Left colon (tissue), 2 donors: ENCODE measurements at places on chromosomes 5 and 9. TPM values are rescaled to one million over a fixed set of nuclear protein-coding genes. Genes with fewer than 3 reads are reported as not detected.

The IL7R gene
- 3.0 TPM for total RNA-seq

The ADAMTS13 gene
- total RNA-seq: 3.0 TPM

The UQCRQ gene
- total RNA-seq: 769 TPM

The SLC28A3 gene
- total RNA-seq: 0.84 TPM

DNA sequence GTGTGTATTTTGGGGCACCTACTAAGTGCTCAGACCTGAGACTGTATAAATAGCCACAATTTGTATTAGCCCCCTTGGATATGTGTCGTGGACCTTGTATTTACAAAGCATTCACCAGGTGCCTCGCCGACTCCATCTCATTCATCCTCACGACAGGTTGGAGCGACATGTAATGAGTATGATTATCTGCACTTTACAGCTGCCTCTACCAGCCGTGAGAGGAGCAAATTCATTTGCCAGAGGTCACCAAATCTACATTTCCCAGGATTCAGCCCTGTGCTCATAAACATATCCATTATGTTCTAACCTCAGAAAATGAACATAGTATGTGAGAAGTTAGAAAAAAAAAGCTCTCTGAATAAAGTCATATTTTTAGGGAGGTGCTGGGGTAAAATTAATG is 167.4 kb downstream of the ZDHHC21 start:
- DNase-seq: no peak

GRCh38 chr9:128657796-128658195 is 1.1 kb upstream of the DYNC2I2 start:
- no peak for DNase-seq

DNA sequence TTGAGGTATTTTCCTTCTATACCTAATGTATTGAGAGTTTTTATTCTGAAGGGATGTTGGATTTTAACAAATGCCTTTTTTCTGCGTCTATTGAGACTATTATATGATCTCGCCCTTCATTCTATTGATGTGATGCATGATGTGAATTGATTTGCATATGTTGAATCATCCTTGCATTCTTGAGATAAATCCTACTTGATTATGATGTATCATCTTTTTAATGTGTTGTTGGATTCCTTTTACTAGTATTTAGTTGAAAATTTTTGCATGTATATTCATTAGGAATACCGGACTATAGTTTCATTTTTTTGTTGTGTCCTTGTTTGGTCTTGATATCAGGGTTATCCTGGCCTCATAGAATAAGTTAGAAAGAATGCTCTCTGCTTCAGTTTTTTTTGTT is 169.7 kb downstream of the NPR3 start:
- no peak for DNase-seq

DNA sequence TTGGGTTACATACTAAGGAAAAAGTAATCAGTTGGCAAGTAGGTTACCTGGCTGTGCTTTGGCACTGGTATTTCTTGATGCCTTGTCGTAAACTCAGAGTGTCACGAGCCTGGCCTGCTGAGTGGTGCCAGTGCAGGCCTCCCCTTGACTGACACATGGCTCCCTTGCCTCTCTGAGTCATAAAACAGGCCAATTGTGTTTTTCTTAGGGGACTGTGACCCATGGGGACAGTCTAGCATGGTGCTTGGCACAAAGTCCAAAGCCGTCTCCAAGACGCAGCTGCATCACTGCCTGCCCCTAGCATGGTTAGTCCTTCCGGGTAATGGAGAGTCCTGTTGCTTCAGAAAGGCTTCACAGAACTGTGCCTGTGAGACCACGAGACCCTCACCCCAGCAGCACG is 132.5 kb downstream of the MVB12B start:
- no peak for DNase-seq

GRCh38 chr5:112630246-112631009 is 107.3 kb upstream of the APC start:
- no peak for DNase-seq

DNA sequence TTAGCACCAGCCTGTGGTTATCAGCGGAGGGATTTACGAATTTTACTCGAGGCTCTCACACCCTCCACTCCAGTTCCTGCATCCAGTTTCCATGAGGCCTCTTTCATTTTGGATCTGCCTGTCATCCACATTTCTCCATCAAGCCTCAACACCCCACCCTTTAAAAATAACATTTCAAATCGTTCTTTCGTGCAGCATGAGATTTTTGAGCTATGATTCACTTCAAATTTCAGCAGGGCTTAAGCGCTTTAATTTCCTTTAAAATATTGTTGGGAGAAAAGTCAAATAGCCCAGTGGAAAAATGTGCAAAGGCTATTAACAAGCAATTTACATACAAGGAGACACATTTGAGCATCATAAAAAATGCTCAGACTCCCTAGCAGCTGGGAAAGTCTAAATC is 103.2 kb downstream of the MSX2 start:
- no peak for DNase-seq

DNA sequence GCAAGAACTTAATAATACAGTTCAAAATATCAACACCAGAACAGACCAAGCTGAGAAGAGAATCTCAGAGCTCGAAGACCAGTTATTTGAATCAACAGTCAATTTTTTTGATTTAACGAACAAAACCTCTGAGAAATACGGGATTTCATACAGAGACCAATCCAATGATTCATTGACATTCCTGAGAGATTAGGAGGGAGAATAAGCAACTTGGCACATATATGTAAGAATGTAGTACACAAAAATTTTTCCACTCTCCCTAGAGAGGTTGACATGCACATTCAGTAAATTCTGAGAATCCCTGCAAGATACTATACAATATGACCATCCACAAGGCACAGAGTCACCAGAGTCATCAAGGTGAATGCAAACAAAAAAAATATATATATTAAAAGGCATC is 1577.3 kb upstream of the C9orf72 start:
- no peak for DNase-seq

DNA sequence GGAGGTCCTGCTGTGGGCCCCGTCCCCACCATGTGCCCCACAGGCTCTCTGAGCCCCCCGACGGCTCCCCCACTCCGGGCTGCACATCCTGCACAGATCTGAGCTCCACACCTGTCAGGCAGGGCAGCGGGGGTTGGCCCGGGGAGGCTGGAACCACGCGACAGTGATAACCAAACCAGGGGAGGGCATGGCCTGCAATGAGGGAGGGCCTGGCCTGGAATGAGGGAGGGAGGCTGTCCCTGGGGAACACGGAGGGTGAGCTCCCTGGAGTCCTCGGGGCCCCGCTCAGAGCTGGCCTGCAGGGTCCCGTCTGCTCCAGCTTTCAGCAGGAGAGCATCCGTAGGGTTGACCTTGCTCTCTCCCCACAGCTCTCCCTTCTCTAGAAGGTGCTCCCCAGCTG is 30.5 kb downstream of the SLC9A3 start:
- no peak for DNase-seq

DNA sequence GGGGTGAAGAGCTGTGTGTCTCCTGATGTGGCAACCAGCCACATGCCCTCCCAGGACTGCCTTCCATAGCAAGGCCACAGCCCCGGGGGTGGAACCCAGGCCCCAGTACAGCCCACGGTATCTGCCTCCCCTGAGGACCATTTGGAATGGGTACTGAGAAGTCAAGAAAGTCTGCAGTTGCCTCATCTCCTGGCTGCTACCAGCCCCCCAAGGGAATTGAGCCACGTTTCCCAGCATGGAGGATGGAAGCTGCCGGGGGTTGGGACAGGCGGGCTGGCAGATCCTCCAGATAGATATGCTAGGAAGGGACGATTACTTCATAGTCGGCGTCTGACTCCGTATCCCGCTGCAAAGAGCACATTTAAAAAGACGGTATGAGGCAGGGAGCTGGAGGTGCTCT is 5.5 kb upstream of the DMRT2 start:
- peak; percentile 4 for DNase-seq

- peak; percentile 24 for DNase-seq
Observed at GRCh38 chr5:1516615-1517601, 6.9 kb downstream of the LPCAT1 start.

DNA sequence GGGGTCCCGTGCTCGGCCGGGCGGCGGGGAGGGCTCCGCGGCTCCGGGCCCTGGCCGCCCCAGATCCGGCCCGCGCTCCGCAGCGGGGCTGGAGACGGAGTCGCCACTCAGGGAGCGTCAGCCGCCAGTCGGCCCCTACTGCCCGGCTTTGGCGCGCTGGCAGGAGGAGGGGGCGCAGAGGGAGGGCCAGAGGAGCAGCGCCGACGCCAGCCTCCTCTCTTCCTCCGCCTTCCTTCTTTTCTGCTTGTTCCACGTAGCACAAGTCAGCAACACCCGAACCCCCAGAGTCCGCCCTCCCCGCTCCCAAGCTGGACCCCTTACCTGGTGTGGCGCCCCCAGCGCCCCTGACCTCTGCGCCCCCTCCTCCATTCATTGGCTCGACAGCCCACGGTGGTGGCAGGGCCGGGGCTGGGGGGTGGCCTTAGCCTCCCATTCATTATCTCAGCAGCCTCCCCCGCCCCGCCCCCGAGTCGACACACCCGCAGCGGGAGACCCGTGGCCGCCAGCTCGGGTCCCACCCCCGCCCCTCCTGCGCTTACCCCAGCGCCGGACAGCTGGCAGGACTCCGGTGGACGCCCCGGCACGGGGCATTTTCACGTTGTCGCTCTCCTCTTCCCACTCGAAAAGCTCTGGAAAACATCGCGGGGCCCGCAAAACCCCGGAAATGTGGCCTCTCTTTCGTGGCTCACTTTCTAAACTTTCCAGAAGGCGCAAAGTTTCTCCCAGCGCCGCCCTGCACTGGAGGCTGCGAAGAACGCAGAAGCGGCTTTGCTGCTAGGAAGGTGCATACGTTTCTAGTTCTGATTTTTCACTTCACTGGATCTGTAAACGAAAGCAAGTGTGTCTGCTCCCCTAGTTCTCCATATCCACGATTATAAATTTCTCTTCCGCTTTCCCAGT is at the start of gene LPAR1:
LPAR1 (minus strand) TSS at position 140 of the 900 bp plus-strand sequence. CDS start 66,353 bp downstream, outside the sequence.
- DNase-seq: peak; percentile 72

- DNase-seq: peak; percentile 45
Observed at GRCh38 chr9:117555964-117556629, 141.2 kb upstream of the ASTN2 start.

DNA sequence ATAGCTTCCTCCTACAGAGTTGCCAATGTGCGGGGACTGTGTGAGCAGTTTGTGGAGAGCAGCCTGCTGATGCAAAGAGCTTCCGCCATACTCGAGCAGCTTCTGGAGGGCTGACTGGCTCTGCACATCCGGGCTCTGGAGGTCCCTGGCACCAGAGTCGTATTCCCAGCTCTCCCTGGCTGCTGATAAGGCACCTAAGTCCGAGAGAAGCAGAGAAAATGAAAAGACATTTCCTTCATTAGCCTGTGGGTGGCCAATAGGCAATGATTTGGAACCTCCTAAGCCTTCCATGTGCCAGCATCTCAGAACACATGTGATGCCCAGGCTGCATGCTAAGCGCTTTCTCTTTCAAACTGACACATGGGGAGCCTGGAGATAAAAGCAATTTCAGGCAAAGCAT is 94.3 kb downstream of the TSSK1B start:
- no peak for DNase-seq

- DNase-seq: no peak
Observed at GRCh38 chr9:130741024-130741305, 47.4 kb downstream of the EXOSC2 start.

DNA sequence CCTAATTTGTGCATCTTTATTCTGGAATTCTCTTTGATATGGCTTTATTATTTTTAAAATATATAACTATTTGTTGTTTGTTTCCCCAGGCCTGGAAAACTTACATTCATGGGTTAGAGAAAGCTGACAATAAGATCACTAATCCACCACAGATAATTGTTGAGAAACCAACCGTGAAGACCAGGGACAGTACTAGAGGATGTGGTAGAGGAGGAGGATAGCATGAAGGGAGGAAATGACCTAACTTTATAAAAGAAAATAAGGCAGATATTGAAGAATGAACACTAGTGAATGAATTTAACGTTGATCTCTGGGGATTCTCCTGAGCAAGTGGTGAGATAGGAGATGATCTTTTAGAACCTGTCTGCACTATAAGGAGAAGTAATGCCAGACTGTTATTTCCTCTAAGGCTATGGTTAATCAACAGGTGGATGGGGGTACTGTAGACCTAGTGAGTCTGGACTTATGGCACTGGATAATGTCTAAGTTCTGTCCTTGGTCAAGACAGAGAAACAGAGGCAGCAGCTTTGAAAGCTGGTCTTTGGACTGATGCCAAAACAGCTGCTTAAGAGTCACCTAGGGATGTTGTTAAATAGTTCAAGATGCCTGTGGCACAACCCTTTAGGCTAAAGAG is 52.4 kb downstream of the NREP start:
- DNase-seq: no peak

DNA sequence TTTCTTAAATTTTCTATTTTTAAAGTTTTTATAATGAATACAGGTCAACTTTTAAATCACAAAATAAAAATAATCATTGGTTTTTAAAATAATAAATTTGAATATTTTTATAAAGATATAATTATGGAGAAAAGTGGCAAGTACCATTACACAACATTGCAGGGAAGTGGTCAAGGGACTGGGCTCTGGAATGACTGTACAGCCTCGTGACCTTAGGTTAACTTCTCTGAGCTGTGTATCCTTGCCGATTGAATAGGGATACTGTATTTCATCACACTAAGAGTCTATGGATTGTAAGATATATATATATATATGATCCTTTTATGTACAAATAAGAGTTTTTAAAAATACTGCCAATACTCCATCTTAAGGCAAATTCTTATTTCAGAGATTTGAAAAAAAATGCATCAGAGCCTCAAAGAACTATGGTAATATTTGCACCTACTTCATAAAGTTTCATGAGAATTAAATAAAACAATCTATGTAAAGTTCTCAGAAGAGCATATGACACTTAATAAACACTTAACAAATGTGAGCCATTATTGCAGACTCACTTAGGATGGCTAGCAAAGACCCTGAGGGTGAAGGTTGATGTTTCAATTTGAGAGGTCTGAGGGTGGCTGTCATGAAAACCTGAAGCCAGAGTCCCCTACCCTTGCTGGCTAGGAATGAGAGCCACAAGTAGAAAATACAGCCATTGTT is 136.5 kb downstream of the CCDC192 start:
- DNase-seq: no peak

- DNase-seq: no peak
Observed at GRCh38 chr5:127702926-127703561, at the start of gene CCDC192. Gene CCDC192 (plus strand): TSS chr5:127703391. CDS start chr5:127703446, 55 bp downstream.

DNA sequence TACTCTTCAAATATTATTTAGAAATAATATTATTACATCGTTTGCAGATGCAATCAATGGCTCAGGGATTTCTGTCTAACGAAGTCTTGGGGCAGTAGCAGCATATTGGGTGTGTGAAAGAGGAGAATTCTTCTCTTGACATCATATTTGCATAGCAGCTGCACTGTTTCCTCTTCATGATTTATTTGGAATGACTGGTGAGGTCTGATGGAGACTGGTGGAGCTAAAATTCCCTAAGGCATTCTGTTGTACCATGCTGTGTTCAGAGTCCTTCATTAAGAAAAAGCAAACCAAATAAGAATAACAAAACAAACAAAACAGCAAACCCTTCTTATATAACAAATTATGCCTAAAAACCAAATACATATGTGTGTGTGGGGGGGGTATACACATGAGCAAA is 177.6 kb downstream of the DIRAS2 start:
- no peak for DNase-seq

- no peak for DNase-seq
Observed at GRCh38 chr5:68891718-68892117, 202.1 kb upstream of the SLC30A5 start.

DNA sequence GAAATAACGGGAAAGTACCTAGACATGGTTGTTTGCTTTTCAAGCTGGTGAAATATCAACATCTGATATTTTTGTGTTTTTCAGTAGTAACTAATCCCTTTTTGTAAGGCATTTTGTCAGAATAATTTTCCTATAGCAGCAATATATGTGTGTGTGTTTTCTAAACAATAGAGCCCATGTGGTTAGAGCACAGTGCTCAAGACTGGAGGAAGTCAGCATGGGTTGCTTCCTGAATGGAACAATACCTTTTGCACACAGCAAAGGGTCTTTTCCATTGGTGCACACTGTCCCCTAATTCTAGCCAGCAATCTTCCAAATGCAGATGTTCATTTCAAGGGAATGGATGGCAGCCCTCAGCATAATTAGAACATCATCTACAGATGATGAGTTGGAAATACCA is 270.1 kb downstream of the AOPEP start:
- DNase-seq: no peak
